ENCODE measurements at places on chromosomes 2 and 18.

DNA sequence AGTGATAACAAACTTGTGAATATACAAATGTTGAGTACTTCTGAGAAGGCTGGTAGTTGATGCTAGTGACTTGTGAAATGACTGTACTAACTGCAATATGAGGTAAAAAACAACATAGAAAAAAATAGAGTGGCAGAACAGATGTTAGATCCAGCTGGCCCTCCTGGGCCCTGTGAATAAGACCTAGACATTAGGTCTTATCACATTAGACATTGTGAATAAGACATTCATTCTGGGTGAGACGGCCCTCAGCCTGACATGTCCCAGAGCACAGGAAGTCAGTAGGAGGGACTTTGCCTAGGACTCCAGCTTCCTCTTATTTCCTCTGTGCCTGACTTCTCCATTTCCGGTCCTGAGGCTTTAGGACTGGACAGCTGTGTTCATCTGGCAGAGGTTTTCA is 22.9 kb downstream of the DOK1 start:
- DNase-seq, result no peak

GRCh38 chr2:20525041-20526035 is 78.5 kb downstream of the RHOB start:
- DNase-seq, result no peak

GRCh38 chr2:36701391-36701795 is 4.9 kb downstream of the VIT start:
- DNase-seq, result no peak

GRCh38 chr2:44777537-44777936 is 164.0 kb upstream of the SIX3 start:
- DNase-seq, result no peak

GRCh38 chr2:136254681-136255080 is 136.7 kb upstream of the CXCR4 start:
- DNase-seq, result no peak

GRCh38 chr18:77081390-77081778 is 51.2 kb downstream of the MBP start:
- DNase-seq, result no peak

- peak; percentile 56 for DNase-seq
Measured at GRCh38 chr18:48294899-48295585, 114.1 kb downstream of the ZBTB7C start.

- no peak for DNase-seq
Measured at GRCh38 chr2:117856415-117857210, 42.1 kb downstream of the DDX18 start.

DNA sequence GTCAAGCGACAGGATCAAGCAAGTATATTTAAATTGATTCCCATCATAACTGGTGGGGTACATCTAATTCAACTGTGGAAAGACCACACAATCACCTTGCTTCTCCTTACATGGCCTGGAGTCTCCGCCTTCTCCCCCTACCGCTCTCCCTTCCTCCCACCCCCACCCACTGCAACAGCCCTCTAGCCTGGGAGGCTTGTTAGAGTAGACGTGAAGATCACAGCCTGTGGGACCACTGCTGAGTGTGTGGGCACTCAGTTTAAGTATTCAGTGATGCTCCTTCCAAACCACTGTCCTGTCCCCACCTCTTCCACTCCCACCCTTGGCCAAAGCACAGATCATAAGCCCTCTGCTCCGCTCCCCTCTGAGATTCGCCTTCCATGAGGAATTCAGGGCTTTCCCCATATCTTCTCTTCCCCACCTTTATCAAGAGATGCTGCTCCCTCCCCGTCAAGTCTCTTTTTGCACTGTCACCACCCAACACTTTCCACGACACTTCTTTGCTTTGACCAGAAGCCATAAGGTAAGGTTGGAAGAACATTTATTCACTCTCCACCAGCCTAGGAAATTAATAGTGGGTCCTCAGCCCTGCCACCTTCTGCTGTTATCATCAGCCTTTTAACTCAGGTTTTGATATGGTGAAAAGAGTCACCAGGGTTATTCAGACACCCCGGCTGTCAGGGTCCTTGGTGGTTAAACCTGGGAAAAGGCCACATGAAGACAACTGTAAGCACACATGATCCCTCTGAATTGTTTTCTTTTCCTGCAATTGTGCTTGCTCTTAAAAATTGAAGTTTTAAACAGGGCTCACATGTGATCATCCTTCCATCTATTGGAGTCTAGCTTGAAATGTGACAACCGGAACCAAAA is 1.7 kb downstream of the METTL4 start:
- no peak for DNase-seq

DNA sequence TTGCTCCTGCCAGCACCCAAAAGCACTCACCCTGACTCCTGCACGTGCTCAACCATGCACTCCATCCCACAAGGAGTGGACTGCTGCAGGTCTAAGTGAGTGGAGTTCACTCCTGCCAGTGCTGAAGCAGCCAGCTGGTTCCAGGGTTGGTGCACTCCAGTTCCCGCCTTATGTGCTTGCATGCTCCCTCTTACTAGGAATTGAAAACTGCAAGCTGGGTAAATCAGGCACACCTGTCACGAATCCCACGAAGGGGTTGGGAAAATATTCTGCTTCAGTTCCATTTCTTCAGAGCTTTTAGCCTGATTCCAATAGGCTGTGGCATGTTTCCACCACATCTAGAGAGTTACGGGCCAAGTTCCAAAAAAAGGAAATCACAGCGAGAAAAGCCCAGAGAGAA is 1365.5 kb upstream of the CHAC2 start:
- no peak for DNase-seq

- DNase-seq, result no peak
Measured at GRCh38 chr2:118251427-118251826, 163.2 kb downstream of the INSIG2 start.

- DNase-seq, result no peak
Measured at GRCh38 chr2:152504618-152505017, 169.6 kb downstream of the FMNL2 start.

DNA sequence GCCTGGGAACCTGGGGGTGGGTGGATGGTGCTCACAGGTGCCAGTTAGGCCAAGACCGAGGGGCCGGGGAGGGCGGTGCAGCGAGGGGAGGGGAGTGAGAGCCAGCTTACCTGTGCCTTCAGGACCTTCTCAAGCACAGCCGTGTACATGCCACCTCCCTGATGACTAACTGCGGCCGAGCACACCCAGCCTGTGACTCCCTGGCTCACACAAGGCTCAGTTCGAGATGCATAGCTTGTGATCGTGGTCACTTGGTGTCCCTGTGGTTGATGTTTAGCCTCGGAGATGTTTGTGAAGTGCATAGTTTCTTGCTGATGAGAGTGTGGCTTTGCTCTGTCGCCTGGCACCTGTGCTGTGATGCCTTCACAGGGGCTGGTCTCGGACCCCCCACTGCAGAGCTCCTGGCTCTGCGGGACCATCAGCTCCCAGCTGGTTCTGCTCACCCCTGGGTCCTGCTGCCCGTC is 84.5 kb upstream of the ODC1 start:
- DNase-seq, result no peak

DNA sequence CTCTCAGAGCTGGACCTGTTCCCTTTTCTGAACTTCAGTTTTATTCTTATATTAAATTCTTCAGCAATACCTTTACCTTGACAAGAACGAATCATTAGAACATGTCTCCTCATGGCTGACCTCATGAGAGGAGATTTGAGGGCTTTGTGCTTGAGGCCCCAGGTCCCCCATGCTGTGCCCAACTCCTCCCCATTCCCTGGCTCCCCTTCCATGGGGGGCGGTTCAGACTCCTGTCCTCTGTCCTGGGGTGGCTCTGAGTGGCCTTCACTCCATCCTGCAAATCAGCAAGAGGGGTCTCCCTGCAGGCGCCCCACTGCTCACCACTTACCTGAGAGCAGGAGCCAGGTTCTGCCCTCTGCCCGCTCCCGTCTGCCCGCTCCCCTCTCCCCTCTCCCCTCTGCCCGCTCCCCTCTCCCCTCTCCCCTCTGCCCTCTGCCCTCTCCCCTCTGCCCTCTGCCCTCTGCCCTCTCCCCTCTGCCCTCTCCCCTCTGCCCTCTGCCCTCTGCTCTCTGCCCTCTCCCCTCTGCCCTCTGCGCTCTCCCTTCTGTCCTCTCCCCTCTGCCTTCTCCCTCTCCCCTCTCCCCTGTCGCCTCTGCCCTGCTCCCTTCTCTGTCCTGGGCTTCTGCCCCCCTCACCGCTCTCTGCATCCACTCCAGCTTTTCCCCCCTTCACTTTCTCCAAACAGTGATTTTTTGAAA is 98.7 kb upstream of the ALKAL2 start:
- DNase-seq, result no peak

- no peak for DNase-seq
Measured at GRCh38 chr2:159045545-159046454, 77.4 kb downstream of the TANC1 start.

GRCh38 chr2:84793641-84794040 is 87.2 kb downstream of the TRABD2A start:
- DNase-seq, result no peak

GRCh38 chr2:232896720-232897597 is 26.9 kb downstream of the SNORC start:
- no peak for DNase-seq

DNA sequence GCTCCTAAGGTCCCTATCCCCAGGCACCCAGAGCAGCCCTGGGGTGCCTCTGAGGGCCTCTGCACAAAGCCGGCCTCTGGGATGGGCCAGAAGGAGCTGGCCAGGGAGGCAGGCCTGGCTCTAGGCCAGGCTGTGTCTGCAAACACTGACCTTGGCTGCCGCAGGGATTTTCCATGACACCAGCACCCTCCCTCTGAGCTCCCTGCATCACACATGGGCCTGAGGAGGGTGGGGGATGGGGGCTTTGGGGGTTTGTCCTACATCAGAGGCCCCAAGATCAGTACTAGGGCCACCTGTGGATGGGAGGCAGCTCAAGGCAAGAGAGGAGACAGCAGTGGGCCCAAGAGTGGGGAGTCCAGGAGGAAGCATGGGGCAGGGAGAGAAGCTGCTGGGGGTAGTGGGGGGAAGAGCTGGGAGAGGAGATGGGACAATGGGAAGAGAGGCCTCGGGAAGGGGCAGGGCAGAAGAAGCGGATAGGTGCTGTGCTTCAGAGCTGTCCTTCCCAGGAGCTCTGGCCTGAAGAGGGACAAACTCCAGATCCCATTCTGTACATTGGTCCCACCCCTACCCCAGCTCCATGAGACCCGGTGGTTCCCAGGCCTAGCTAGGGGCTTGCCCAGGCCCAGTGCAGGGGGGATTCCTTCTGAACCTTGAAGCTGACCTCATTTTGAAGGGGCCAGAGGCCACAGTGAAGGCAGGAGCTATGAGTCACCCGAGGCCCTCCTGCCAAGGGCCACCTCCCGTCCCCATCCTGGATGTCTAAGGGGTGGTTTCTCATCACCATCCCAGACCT is 28.0 kb downstream of the KCNK3 start:
- DNase-seq, result no peak

Data from type B pancreatic cell (in vitro differentiated cells).